ENCODE measurements at places on chromosomes 6 and 20.

DNA sequence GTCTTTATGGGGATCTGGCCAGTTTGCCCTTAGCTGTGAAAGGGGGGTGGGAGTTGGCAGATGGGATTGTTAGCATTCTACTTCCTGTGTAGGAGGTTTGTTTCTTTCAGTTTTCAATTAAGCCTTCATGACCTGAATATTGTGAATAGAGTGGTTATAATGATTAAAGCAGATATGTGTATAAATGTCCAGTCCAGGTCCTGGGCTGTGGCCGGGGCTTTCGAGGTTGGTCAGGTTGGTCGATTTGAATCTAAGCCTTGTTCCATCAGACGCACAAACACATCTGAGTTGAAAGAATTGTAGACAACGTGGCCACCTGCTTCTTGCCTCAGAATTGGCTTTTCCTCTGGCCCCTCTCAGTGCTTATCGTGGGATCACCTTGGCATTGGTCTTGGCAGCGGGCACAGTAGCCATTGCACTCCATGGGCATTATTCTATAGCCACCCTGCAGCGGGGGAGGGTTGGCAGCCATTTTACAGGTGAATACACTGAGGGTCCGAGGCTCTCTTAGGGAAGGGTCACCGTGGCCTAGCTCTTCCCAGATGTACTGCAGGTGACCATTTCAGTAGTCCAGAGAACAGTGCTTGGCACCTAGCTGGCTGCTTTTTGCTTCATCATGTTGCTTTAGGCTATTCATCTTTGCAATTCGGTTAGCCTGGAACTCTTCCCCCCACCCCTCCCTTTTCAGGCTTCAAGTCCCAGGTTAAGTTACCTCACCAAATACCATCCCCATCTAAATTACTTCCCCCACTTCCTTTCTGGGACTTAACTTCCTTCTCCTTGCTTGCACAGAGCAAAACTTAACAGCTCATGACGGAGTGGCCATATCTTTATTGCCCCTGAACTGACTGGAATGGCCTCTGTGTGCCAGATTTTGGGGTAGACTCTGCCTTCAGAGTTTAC, 1.1 kb downstream of the RNF114 start:
- no peak for DNase-seq

GRCh38 chr6:160331753-160332152, 16.4 kb upstream of the SLC22A3 start:
- no peak for DNase-seq

DNA sequence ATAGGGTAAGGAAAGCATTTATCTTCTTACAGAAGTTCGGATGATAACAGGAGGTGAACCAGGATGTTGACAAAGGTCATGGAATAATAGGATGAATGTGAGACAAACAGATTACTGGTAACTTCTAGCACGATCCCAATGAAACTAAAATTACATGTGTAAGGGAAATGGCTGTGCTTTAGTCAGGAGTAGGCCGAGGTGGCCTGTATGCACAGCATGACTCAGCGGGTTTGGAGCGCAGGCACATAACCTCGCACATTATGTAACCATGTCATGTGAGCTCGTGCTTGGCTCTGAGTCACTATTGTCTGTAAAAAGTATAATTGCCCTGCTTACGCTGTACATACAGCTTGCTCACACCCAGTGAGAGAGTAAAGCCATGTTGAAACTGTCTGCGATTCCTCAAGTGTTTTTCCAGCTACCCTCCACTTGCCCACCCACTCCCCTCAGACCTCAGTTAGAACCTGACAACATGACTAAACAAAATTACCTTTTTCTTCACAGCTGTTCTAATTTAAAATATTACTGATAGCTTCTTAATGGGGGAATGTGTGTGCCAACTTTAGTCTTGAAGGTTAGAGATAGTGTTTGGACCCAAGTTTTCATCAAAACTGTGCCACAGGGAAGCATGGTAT, 8.2 kb downstream of the CYB5R4 start:
- DNase-seq, result no peak

GRCh38 chr6:72371473-72371872, 250.4 kb upstream of the KCNQ5 start:
- DNase-seq, result no peak

DNA sequence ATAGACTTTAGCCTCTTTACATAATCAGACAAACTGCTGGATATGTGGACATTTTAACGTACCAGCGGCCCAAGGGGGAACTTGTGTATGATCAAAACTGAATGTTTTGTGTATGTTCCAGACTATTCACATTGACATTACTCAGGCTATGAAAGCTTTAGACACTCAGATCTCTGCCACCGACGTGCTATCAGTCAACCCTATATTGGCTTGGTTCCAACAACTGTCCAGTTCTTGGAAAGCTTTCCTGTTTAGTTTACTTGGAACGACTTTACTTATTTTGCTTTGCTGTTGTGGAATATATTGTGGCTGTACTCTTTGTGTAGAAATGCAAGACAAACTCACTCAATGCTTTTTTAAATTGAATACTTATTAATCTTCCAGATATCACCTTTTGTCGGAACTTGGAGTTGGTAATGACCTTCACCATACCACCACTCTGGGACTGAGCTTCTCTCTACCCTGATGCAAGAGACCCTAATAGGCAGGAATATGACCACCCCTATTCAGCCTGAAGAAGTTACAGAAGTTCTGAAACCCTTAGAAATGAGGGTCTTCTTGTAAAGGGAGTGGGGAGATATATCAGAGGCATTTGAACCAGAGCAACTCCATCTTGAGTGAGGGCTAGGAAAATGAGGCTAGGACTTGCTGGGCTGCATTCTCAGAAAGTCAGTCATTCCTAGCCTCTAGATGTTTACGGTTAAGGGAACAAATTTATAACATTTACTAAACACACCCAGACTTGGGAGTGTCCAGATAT, 49.0 kb upstream of the PAX1 start:
- DNase-seq, result no peak
